ENCODE measurements at places on chromosomes 1 and 21. TPM values are rescaled to one million over a fixed set of nuclear protein-coding genes. Genes with fewer than 3 reads are reported as not detected.

Gene AXDND1
- total RNA-seq, result 0.74 TPM

Gene ZNF669
- total RNA-seq, result 20.7 TPM

Gene MTOR
- total RNA-seq, result 36.6 TPM

Gene MTARC2
- total RNA-seq, result 7.6 TPM

Gene POU3F1
- total RNA-seq, result 6.1 TPM

Gene NT5C1A
- 1.7 TPM for total RNA-seq

Gene KCNK2
- 59.0 TPM for total RNA-seq

Gene MSH4
- 0.98 TPM for total RNA-seq

Gene SLC35F3
- total RNA-seq, result 2.5 TPM
